ENCODE measurements at places on chromosomes 1 and 21.

DNA sequence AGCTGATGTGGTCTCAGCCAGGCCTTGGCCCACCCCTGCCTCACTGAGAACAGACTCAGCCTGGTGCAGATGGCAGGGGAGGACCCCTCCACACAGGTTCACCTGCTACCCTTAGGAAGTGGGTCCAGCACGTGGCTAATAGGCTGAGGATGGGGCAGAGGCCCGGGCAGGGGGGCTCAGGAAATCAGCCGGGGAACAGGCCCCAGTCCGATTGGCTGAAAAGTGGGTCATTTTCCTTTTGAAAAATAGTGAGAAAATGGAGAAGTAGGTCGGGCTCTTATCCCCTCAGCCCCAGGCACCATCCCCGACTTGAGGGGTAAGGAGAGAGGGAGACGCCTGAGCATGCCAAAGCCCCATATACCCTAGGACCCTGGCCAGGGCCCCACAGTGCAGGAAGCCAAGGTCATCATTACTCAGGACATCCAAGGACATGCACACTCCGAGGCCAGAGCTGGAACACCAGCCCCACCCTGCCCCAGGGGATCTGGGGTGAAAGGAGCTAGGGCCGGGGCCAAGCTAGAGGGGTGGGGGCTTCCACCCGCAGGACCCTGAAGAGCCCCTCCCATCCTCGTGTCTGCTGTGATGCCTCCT, 11.0 kb downstream of the DLGAP3 start:
- no peak for DNase-seq

DNA sequence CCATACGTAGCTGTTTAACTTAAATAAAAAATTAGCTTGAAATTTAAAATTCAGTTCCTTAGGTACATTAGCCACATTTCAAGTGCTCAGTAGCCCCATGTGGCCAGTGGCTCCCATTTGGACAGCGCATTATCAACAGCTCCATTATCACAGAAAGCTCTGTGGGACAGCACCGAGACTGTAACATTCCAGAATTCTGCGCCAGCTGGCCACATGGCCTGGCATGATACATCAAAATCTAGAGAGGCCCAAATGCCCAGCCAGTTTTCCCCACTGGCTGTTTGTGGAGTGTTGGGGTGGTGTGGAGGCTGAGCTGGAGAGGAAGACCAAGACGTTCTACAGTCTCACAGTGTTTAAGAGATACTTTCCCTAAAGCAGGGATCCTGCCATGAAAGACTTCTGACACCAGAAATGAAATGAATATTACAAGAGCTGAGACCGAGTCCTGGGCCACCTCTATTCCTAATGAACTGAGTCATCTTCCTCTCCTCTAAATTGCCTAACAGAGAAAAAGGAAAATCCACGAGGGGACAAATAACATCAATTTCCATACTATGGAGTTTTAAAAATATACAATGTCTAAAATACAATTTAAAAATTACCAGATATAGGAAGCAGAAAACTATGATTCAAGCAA, 27.3 kb upstream of the ACTA1 start:
- no peak for DNase-seq

- no peak for DNase-seq
These were observed 32.7 kb upstream of the GRHL3 start for GRCh38 chr1:24286246-24287010.

DNA sequence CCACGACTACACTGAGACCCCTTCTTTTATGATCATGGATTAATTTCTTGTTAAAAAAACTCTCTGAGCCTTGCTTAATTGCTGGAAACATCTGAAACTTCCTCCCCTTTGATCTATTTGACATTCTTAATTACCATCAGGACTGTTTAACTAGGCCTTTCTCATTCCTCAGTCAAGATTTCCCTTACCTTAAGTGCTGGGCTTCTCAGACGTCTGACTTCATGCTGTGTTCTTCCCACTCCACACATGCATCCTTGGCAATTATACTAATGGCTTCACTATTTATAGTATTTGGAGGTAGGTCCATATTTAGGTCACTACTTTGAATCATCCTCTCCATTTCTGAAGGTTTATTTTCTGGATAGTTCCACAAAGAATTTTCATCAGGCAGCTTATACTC, 341.3 kb upstream of the TMPRSS15 start:
- no peak for DNase-seq

DNA sequence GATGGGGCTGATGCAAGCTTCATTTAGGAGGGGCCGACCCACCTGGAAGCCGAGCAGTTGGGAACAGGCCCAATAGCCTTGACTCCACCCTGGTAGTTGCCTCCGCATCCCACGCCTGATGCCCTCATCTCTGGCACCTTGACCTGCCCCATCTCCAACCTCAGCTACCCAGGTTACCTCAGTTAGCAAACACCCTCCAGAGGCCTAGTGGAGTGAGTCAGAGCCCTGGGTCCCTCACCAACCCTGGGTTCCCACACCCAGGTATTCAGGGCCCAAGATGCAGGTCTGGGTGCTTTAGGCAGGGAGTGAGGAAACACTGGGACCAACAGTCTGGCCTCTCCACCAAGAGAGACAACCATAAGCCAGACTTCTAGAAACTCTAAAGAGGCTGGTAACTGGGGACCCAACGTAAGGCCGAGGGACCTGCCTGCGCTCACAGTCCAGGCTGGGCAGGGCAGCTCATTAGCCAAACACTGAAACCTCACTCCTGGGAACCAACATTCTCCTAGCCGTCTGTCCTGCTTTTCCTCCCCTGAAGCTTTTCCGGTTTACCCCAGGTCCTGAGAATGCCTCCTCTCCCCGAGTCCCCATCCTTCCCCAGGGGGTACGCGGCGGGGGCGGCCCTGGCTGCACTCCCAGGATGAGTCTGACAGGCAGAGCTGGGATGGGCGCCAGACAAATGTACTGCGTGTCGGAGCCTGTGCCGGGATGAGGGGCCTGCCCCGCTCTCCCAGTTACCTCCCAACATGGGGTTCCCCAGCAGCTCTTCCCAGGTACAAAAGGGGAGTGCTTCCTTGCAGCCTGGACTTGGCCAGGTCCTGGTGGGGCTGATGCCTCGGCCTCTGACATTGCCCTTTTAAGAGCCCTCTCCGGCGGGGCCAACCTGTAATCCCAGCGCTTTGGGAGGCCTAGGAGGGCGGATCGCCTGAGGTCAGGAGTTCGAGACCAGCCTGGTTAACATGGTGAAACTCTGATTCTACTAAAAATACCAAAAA, 8.9 kb upstream of the CELSR2 start:
- peak; percentile 49 for DNase-seq

DNA sequence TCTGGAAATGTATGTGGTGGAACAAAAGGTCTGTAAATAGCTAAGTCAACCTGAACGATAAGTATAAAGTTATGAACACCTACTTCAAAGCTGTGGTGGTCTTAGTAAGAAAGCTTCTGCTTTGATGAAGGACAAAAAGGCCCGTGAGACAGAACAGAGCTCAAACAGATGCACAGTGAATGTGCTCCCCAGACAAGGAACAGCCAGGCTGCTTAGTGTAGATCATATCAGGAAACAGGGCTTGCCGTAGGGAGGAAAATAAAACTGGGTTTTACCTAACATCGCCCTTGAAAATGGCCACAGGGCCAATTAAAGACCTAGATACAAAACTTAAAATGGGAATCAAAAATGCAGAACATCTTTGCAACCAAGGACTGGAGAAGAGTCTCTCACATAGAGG, 40.2 kb downstream of the PRSS38 start:
- DNase-seq, result no peak

GRCh38 chr1:73044241-73045036, 762.1 kb upstream of the NEGR1 start:
- no peak for DNase-seq

DNA sequence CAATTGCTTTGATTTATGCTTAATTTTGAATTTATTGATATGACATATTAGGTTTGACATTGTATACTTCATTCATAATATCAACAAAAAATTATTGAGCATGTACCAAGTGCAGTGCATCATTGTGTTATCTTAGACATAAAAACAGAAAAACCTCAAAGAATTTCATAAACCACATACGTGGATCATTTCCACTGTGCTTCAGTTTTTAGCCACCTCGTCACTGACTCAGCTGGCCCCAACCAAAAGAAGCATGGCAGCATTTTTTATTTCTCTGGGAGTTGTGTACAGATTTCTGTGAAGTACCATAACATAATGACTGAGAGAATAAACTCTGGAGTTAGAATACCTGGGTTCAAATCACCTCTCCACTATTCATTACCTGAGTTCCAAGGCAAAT, 95.6 kb upstream of the C1orf87 start:
- DNase-seq, result peak; percentile 63
